Activated effector memory CD4-positive, alpha-beta T cell treated with anti-CD3 and anti-CD28 coated beads, Interleukin-2, amount 50 U/mL, for 16 hours (primary cell): ENCODE measurements at places on chromosomes 11 and 22.

- DNase-seq, result no peak
Observed at GRCh38 chr22:44325718-44326490, 13.2 kb upstream of the SHISAL1 start.

DNA sequence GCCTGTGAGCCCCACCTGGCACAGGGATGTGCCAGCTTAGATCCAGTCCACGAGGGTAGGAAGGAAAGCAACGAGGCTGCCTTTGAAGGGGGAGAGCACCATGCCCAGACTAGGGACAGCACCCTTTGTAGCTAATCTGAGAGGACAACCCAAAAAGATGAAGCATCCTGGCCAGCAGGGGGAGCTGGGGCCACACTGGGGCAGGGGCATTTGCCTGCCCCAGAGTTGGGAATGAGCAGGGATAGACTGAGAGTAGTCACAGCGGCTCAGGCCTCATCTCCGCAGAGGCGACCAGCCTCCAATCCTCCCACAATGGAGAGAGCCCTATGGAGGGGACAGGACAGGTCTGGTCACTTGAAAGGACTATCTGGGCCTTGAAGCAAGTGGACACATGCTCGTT is 16.4 kb downstream of the LMO1 start:
- no peak for DNase-seq

DNA sequence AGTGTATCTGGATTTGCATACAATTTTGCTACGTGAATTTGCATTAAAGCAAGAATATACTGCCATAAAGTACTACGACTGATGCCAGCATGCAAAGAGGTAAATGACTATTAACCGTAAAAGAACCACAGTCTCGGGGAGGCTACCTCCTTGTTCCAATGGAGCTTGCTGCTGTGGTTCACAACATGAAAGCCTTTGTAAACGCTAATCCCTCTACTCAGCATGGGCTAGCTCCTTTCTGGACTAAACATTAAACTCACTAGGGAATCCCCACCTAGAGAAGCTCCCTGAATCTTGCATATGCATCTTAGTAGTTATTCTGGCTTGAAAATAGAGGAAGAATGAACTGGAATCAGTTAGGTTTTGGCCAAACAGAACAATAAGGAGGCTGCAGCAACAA is 60.5 kb upstream of the ARHGAP32 start:
- no peak for DNase-seq

DNA sequence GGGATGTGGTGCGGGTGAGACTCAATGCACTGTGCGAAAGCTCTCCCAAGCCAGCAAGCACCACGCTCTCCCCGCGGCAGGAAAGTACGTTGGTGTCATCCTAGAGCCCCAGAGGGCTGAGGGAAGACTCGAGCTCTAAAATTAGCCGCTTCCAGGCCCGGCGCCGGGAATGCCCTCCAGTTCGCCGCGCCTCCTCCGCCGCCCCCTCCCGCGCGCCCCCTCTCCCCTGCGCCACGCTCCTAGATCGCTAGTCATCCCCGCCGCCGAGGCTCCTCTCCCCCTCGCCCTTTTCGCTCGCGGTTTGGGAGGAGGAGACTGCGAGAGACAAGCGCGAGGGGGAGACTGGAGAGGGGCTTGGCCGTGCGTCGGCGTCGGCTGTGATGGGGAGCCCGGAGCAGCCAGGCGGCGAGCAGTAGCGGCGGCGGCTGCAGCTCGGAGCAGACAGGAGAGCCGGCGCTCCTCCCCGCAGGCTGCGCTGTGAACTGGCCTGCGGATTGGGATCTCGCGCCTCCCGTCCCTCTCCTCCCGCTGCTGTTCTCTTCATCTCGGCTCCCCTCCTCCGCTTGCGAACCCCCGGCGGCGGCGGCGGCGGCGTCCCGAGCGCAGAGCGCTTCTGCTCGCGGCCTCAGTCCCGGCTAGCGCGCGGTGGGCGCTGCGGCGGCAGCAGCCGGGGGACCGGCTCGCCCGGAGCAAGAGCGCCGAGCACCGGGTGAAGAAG is at the start of gene FAT3:
FAT3 (plus strand) TSS at position 412 of the 718 bp plus-strand sequence. CDS start 127,295 bp downstream, outside the sequence.
- no peak for DNase-seq

DNA sequence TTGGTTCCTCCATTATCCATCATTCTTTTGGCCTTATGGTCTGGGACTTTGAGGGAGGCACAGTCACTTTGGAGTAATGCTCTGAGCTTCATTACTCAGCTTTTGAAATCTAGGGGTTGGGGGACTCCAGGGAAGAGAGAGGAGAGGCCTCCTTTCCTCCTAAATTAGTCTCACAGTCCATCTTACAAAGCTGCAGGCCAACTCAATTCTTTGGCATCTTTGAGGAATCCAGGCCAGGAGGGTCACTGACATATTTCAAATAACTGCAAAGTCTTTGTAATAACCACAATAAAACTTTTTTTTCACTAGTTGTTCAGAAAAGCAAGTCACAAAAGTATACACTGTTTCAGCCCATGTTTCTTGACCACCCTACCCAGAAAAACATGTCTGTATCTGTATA is 73.3 kb upstream of the FAR1 start:
- no peak for DNase-seq

DNA sequence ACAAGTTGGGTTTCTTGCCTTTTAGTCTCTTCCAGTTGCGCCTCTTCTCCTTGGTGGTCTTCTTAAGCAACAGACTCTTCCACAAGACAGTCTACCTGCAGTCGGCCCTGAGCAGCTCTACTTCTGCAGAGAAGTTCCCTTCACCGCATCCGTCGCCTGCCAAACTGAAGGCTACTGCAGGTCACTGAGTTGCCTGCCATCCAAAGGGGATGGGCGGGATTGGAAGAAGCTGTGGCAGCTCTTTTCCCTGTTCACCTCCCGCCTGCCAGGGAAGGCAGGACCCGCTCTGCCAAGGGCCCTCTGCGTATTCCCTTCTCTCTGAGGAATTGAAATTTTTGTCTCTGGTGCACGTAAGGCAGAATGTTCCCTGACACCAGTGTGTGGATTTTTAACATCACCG is 9.2 kb upstream of the STT3A start:
- no peak for DNase-seq

DNA sequence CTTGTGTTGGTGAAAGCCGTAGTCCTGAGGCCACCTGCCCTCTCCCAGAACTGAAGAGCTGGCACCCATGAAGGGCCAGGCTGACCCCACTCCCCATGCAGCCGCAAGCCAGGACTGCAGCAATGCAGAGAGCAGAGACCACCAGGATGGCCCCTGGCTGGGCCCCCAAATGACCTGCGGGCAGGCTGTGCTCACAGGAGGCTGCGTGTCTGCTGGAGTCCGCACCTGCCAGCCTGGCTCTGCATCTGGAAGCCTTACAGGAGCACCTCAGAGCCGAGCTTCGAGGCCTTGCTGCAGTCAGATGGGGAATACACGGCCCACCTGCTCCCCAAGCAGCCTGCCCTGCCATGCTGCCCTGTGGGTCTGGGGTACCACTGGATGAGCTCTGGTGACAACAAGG is 1336.8 kb downstream of the TBC1D22A start:
- DNase-seq, result no peak

- DNase-seq, result no peak
Observed at GRCh38 chr11:94623120-94623735, 56.1 kb downstream of the PIWIL4 start.

- no peak for DNase-seq
Observed at GRCh38 chr11:61378713-61379313, 13.6 kb upstream of the TMEM216 start.

GRCh38 chr22:17866127-17866526 is 91.9 kb upstream of the BID start:
- DNase-seq, result no peak

DNA sequence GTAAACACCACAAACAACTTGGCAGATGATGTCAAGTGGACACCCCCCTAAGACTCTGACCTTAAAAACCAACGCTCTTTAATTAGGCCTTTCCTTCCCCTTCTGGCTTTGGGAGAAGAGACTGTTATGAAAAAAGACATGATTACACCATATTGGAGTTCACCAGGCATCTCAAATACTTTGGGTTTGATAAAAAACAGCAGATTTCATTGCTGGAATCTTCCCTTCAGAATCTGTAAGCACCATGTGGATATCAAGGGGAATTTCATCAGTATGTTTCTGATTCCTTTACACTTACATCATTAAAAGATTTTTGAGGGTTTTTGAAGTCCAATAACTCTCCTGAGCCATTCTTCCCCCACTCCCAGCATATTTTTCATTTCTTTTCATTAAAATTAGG is 85.6 kb downstream of the KIRREL3 start:
- no peak for DNase-seq

DNA sequence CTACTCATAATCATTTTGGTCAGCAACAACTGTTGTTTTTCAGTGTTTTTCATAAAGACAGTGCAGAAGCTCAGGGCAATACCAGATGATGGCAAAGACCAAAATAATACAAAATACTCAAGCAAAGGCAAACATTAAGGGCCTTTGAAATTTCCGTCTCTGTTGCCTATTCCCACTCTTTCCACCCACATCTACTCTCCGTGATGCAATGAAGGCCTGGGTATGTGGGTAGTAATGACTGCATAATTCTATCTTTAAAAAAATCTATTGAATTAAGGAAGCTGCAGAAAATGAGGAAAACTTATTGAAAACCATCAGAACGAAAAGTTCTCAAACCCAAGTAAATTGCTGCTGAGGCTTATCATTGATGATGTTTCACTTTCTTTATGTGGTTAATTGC is 203.3 kb downstream of the MAML2 start:
- DNase-seq, result no peak

- no peak for DNase-seq
Observed at GRCh38 chr11:63445720-63446119, 45.2 kb downstream of the PLAAT5 start.

DNA sequence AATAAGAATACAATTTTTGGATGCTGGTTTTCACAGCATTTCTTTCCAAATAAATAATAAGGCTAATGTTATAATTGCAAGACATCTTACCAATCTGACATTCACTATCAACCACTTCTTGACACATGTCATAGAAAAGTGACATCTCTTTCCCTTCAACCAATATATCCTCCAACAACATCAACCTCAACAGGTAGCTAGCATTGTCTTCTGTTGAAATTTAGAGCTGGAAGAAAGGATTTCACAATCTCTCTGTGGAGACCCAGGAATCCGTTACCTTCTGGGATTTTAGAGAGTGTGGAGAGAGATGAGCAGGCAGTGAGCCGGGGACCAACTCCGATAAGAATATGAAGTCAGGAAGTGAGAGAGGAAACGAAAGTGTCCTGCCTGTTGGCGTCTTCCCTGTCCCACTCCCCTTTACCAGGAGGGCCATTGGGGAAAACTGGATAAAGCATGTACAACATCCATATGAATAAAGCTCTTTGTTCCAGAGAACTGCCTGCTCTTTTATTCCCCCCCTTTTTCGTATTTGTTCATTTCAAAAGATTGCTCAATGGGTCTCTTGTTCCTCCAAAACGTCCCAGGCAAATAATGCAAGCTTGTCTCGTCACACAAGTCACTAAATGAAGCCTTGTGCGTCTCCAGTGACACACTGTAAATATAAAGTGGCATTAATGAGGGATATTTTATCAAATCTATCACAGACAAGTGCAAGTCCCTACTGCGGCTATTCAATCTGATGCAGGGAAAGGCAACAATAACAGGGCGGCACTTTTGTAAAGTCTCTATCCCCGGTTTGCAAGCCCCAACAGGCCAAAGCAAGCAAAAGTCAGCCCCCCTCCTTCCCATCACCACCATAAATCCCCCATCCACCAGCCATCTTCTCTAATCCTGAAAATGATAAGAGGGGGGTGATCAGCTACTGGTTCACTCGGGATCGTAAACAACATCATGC is 3.4 kb downstream of the CADM1 start:
- no peak for DNase-seq

- no peak for DNase-seq
Observed at GRCh38 chr11:122998727-122999366, 17.2 kb upstream of the BSX start.

- DNase-seq, result no peak
Observed at GRCh38 chr11:71064183-71064582, 188.2 kb downstream of the SHANK2 start.

GRCh38 chr11:123448823-123449222 is 18.8 kb downstream of the GRAMD1B start:
- no peak for DNase-seq

- peak; percentile 27 for DNase-seq
Observed at GRCh38 chr22:19543970-19544708, 19.9 kb upstream of the CLDN5 start.

DNA sequence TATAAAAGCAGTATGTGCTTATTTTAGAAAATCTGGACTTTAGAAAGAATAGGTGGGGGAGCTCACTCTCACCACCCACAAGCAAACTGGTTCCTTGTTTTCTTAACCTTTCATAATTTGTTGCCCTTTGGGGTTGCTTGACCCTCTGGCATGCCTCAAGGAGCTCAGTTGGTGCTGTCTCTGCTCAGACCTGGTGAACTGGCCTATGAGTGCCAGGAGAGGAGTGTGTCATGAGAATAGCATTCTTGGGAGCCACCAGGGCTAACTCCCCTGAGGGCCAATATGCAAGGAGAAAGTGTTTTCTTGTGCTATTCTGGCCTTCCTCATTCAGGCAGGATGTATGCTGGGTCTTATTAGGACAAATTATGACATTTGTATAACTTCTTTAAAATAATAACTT is 21.0 kb upstream of the AMOTL1 start:
- no peak for DNase-seq

- peak; percentile 75 for DNase-seq
Observed at GRCh38 chr11:19723572-19724342, 11.1 kb downstream of the NAV2 start.
